ENCODE measurements at places on chromosomes 2 and 18.

GRCh38 chr2:20215183-20216040 lies 9.5 kb downstream of the SDC1 start:
- no peak for DNase-seq

GRCh38 chr2:72255540-72255939 lies 107.9 kb upstream of the CYP26B1 start:
- DNase-seq, result no peak

DNA sequence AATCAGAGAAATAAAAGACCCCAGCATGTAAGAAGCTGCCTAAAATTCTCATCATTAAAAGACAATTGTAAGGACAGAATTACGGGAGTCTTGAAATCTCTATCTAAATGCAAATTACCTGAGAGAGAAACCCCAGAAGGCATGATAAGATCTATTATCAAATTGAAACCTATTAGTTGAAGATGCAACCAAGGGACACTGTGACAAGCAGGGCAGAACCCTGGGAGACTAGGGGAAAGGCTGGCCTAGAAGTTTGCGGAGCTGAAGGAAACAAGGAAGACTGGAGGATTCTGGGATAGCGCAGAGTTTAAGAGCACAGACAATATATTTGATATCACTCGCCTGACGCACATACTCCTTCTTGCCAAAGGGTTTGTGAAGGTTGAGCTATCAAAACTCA lies 319.5 kb upstream of the CHAC2 start:
- no peak for DNase-seq

DNA sequence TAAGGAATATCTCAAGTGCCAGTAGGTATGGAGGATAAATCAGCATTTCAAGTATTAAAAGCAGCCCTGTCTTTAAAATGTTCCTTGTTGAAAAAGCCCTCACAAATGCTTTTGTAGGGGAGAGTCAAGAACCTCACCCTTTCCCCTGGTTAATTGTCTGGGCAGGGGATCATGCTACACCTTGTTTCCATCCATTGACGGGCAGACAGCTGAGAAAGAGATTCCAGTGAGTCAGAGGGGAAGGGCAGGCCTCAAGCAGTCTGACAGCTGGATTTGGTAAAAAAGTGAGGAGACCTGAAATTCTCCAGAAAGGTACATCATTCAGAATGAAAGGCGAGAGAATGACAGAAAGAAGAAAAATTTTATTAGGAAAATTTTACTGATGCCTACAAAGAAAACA lies 203.2 kb upstream of the CYP26B1 start:
- DNase-seq, result no peak

GRCh38 chr18:70491734-70492348 lies 203.0 kb downstream of the SOCS6 start:
- peak; percentile 12 for DNase-seq

DNA sequence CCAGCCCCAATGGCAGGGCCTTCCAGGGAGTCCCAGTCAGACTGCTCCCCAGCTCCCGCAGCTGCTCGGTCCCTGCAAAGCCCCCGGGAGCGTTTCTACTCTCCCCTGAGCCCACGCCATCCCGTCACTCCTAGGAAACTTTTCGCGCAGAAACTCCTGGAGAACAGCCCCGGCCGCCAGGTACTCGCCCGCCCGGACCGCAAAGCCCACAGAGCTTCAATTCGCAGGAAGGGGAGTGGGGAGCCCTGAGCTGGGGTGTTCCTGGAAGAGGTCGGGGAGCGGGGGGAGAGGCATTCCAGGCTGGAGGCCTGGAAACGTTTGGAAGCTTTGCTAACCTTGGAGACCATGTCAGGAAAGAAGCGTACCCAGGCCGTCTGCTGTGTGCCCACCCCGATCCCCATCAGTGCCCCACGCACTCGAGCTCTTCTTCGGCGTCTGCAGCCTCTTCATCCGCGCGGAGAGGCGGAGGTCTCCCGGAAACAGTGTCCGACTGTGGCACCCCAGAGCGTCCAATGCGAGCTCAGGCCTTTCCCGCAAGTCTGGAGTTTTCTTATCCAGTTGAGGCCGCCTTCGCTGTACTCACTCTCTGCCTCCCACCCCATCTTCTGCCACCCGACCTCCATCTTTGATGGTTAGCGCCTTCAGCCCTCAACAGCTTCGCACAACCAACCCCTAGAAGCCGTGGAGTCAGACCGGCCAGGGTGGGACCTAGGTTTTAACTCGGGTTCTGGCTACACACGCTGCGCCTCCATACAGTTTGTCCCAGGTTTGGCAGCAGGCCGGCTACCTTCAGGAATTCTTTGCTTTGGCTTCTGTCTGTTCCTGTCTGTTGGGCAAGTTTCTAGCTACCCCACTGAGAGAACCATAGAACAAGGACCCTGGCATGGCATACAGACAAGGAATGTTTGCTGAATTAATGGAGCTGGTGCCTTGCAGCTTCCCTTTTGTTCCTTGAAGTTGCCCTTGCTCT lies 3.7 kb downstream of the PCGF1 start:
- DNase-seq, result no peak

DNA sequence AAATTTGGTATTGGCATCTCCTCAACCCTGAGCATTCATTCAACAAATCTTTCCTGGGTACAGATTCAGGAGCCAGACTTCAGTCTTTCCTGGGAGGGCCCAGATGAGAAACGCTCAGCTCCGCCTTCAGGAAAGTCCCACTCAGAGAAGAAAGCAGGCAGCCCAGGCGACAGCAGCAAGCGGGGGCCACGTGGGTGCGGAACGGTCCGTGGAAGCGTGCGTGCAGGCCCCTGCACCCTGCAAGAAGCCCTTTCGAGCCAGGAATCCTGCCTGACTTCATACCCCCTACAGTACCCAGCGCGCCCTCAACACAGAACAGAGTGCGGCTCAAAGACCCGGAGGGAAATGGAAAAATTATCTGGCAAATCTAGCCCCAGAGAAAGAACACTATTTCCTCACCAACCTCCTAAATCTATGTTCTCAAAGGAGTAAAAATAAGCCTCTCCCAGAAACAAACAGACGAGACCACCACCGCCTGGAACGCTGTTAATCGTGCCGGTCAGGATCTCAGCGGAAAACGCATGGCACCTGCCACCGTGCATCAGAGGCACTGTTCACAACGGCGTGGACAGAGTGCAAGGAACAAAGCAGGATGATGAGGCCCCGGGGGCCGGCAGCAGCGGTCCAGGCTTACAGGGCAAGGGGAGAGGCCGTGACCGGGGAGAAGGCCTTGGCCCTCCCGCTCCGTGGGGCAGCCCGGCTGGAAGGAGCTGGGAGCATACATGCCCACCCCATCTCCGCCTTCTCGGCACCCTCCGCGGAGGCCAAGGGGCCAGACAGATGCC lies 318.3 kb downstream of the EIPR1 start:
- DNase-seq, result no peak

DNA sequence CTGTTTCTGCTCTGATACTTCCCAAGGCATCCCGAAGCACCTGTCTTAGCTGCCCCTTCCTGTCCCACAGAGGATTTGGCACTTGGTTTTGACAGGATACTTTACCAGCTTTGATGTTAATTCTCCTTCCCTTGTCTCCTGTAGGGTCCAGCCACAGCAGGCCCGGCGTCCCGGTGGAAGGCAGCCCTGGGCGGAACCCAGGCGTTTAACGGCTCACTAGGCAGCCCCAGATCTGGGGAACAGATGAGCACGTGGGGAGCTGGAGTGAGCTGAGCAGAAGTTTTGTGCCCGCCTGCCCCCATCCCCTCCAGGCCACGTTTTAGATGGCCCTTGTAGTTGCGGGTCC lies 11.4 kb downstream of the ANKRD23 start:
- no peak for DNase-seq

DNA sequence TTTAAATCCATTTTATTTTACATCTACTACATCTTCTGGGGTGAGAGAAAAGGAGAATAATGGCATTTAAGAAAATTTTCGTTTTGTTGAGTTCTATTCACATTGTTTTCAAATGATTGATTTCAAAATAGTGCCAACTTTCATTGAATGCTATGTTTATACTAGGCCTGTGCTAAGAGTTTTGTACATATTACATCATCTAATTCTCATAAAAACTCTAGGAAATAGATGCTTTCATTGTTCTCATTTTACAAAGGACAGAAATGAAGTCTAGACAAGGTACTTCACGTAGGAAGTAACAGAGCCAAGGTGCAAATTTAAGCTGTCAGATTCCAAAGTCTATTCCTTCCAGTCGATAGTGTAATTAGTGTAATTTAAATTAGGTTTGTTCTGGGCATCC lies 402.8 kb upstream of the UBE2E3 start:
- DNase-seq, result no peak

Measured in SHP77 treated with DMSO at 0.1 percent for 48 hours (cell line).